ENCODE measurements at places on chromosomes 6 and 20. TPM values are rescaled to one million over a fixed set of nuclear protein-coding genes. Genes with fewer than 3 reads are reported as not detected.
A peak's percentile ranks its signal among the peaks of the same experiment; 100 is the strongest.

Gene SLC17A9
- total RNA-seq, result 22.9 TPM

Gene CDH22
- total RNA-seq, result 0.06 TPM

Gene GPR63
- total RNA-seq, result 0.10 TPM

Gene STMN3
- 17.5 TPM for total RNA-seq

Gene GRIK2
- total RNA-seq, result 0.39 TPM

Gene TRIM40
- not detected for total RNA-seq

DNA sequence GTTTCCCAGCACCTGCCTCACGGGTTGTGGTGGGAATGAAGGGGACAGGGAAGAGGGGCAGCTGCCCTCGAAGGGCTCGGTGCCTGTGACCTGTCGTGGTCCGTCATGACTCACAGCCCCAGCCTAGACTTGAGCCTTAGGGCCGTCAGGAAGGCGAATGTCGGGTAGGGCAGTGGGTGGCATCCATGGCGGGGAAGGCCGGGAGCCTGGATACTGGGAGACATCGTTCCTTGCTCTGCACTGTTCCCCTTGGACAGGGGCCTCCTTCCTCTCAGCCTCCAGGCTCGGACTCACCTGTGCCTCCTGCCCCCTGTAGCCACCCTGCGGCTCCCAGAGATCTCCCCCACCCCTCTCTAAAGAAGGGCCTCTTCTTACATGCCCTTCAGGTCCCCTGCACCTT lies 52.2 kb upstream of the APCDD1L start:
- DNase-seq, result no peak

Gene SIRPA
- total RNA-seq, result 35.6 TPM

DNA sequence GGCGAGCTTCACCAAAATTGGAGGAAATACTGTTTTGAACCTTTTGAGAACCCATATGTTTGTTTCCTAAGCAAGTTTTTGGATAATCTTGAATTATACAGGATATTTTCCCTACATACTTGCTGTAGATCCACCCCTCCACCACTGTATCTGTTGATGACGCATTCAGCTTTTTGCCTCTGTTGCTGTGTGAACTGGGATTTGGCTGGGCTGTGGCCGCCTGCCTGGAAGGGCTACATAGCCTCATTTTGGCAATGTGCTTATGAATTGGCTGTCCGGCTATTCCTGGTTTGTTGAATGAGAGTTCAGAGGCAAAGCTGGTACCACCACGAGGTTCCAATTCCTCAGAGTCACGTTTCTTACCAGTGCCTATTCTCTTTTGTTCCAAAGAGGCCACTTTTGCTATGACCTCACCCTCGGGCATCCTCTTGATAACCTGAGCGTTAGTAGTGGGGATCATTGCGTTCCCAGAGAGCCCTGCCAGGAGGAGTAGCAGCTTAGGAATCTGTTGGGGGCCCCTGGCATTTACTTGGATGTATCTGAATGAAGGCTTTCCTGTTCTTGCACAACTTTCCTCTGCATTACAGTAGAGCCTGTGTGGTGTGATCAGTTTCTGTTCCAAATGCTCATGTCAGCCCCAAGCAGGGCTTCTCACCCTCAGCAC lies 6.4 kb downstream of the FAM83D start:
- DNase-seq, result no peak

DNA sequence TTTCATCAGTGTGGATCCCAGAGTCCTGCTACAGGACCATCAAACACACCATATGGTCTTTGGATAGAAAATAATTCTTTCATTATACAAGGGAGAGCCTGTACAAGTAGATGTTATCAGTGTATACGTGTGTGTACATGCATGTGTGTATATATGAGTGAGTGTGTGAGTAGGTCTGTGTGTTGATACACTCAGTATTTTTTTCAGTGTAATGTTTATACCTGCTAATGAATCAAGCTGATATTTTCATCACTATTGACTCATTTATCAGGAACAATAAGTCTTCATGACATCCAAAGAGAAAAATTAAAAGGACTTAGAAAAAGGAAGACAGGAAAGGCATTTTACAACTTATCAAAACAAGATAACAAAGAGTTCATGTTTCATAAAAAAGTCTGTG lies 66.5 kb downstream of the EPM2A start:
- no peak for DNase-seq

GRCh38 chr6:165962366-165962765 lies 205.3 kb downstream of the TBXT start:
- no peak for DNase-seq

Gene GTSF1L
- not detected for total RNA-seq

DNA sequence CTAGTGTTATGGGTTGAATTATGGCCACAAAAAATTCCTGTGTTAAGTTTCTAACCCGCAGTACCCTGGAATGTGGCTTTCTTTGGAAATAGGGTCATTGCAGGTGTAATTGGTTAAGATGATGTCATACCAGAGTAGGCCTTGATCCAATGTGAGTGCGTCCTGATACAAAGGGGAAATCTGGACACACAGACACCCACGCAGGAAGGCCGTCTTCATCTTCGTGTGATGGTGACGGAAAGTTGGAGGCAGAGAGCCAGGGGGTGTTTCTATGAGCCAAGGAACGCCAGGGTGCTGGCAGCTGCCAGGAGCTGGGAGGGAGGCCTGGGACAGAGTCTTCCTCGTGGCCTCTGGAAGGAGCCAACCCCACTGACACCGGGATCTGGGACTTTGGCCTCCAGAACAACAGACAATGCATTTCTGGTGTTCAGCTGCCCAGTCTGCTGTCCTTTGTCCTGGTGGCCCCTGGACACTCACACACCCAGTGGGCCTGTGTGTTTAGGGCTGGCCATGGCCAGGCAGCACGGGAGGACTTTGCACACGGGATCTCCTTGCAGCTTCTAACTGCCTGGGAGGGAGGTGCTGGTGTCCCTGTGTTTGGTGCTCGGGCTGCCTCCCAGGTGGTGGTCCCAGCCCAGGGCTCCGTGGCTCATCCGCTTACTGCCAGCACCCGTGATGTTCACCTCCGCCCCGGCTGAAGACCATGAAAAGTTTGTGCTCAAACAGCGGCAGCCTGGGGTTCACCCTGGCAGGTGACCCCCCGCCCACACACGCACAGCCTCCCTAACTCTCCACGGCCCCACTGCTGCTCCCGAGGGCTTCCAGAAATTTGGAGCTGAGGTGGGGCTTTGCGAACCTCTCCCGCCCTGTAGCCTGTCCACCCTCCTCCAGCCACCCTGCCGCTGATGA lies 53.4 kb upstream of the GATA5 start:
- no peak for DNase-seq

DNA sequence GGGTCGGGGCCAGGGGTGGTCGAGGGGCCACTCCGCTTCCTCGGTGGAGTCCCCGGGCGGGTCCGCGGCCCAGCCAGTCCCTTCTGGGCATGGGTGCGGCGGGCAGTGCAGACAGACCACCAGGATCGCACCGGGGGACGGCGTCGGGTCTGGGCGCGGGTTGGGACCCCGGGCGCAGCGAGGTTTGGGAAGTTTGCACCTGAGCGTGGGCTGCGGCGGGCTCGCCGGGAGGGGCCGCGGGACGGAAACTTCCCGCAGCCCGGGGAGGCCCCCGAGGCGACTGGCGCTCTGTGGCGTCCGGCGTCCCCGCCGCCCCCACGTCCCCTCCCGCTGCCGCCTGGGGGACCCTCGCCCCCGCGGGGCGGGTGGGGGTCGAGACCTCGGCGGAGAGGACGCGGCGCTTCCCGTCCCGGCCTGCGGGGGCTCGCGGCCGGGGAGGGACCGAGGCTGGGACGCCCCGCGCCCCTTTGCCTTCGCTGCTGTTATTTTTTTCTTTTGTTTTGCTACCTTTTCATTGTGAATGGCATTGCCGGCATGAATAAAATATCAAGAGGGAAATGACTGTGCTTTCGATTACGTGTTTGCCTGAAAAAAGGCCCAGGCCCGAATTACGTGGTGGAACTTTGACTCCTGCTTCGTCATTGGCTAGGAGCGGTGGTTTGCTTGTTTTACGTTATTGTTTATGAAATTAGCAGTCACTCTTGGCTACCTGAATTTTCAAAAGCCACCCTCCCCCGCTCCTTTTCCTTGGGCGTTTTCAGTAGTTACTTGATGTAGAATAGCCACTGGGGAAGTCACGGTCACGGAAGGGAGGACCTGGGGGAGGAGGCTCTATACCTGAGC lies 703 bp downstream of the SNX9 start:
- DNase-seq, result peak; percentile 65

DNA sequence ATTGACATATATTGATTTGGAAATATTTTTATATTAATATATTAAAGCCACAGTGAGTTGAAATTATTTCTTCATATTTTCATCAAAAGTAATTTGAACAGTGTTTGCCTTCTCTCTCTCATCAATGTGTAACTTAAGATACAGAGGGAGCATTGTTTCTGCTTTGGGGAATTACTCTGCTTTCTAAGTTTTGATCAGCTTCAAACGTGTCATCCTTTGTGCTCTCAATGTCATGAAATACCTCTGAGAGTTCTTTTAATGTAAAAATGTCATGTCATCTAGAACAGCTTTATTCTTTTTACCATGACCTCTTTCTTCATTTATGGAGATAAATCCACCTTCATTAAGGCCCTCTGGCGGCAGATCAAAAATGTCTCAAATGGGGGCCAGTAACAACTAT lies 259.4 kb upstream of the STXBP5 start:
- DNase-seq, result no peak

DNA sequence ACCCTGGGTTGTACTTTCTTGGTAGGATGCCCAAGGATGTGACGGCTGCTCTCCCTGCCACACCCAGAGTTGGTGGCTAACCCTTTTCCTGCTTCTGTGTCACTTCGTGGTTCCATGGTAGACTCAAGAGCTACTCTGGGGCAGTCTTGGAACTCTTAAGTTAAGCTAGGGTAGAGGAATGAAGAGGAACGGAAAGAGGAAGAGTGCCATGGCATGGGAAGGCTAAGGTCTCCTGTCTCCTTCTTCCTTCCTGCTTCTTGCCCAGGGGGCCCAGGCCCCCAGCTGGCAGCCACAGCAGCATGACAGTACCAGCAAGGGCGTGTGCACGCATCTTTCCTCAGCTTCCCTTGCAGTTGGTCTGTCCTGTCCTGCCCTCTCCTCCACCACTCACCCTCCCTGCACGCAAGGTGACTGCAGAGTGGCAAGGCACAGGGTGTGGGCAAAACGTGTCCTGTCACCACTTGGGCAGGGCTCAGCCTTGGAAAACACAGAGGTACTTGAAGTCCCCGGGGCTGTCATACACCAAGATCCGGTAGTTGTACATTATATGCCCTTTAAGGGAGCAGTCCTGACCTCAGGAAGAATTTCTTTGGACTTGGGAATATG lies 39.8 kb upstream of the TGM3 start:
- no peak for DNase-seq

GRCh38 chr6:107230448-107230847 lies 115.1 kb upstream of the BEND3 start:
- no peak for DNase-seq

- no peak for DNase-seq
Observed at GRCh38 chr20:53751620-53752318, 158.1 kb upstream of the ZNF217 start.

DNA sequence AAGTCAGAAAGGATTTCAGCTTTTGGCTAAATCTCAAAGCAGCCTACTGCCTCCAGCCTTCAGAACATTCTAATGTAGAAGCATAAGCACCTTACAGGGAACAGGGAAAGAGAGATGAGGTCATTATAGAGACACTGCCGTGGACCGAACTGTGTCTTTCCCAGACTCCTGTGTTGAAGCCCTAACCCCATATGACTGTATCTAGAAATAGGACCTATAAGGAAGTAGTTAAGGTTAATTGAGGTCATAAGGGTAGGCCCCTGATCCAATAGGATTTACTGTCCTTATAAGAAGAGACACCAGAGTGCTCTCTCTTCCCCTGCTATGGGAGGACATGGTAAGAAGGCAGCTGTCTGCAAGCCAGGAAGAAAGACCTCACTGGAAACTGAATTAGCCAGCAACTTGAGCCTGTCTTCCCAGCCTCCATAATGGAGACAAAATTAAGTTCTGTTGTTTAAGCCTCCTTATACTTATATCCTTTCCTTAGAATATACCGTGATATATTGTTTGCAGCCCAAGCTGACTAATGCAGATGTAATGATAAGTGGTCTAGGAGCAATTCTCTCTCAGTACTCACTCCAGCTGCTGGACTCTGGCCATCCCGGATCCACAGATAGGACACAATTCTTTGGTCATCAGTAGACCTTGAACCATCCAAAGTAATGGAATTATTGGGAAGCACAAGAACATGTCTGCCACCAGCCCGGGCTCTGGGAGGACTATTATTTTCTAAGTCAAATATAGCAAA lies 71.4 kb downstream of the ALDH5A1 start:
- DNase-seq, result no peak

DNA sequence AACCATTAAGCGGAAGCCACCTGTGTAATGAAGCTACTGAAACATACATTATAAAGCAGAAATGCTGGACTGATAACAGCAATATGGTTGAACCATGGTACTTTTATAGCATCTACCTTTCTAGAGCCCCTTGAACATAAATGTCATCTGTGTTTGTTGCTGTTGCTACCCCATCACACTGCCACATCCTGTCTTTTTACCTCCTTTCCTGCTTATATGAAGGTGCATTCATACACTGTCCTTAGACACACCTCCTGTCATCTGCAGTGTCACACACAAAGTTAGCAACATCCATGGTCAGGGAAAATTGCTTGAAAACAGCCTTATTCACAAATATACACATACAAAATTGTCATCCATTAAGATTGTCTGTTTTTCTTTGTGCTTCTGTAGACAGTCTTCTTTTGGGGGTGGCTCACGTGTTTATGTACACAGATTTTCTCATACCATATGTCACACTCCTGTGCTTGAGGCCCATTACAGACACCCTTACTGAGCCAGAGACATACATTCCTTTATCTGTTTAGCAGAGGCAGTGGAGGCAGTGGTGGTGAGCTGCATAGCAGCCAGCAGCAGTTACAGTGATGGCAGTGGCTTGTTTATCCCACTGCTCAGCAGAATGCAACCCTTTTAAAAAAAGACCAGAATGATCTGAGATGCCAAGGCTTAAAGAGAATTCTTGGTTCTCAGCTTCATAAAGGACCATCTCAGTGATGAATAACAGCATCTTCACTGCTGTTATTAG lies 25.9 kb downstream of the C6orf62 start:
- DNase-seq, result no peak

DNA sequence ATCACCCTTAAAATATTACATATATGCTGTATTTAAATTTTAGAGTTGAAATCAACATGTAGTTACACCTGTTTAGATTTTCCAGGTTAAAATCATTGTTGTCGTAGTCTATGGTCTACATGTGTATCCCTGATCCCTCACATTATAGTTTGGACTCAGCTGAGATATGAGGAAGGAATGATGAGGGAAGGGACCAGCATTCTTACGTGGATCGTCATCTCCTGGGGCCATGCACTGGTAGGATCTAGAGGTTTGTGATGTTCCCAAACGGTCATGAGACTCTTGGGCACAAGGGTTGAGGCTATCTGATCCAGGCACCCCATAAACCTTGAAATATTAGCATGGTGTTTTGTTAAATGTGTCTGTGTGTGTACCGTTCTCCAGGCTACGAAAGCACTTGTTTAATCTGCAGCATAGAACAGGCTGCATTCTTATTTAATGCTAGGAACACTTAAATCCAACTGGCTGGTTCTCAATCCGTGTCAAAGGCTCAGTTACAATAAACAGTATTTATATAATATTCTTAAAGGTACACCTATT lies 55.4 kb downstream of the IPCEF1 start:
- DNase-seq, result no peak

GRCh38 chr6:109897025-109897424 lies 81.1 kb upstream of the GPR6 start:
- DNase-seq, result no peak

Gene SIRPB1
- 4.1 TPM for total RNA-seq

- DNase-seq, result no peak
Observed at GRCh38 chr20:24589815-24590177, 120.4 kb downstream of the SYNDIG1 start.

- DNase-seq, result no peak
Observed at GRCh38 chr20:19113343-19113930, 99.0 kb upstream of the SLC24A3 start.

Measured in glomerular endothelial cell (primary cell).